ENCODE measurements at places on chromosomes 12 and 14. TPM values are rescaled to one million over a fixed set of nuclear protein-coding genes. Genes with fewer than 3 reads are reported as not detected.

The TRAFD1 gene
- 21.7 TPM for polyA plus RNA-seq

The CPNE6 gene
- polyA plus RNA-seq = not detected

The JPH4 gene
- polyA plus RNA-seq = 0.24 TPM

The RAB15 gene
- 4.0 TPM for polyA plus RNA-seq

The C12orf56 gene
- polyA plus RNA-seq = not detected

The EPYC gene
- polyA plus RNA-seq = 0.04 TPM

The KLHDC1 gene
- 3.8 TPM for polyA plus RNA-seq

The LTBR gene
- 132 TPM for polyA plus RNA-seq

The SMCO2 gene
- not detected for polyA plus RNA-seq

The CHMP4A gene
- 108 TPM for polyA plus RNA-seq

The B4GALNT1 gene
- 0.35 TPM for polyA plus RNA-seq

The CLEC2B gene
- 21.9 TPM for polyA plus RNA-seq

The PXMP2 gene
- polyA plus RNA-seq = 76.3 TPM

The NANOG gene
- polyA plus RNA-seq = not detected

The FOXG1 gene
- polyA plus RNA-seq = not detected

The MLF2 gene
- polyA plus RNA-seq = 188 TPM

The RNU7-1 gene
- polyA plus RNA-seq = not detected

The ZDHHC22 gene
- not detected for polyA plus RNA-seq
